ENCODE measurements at places on chromosomes 1 and 21.
A peak's percentile ranks its signal among the peaks of the same experiment; 100 is the strongest.

- DNase-seq: no peak
These were observed 489.0 kb downstream of the CAMTA1 start for GRCh38 chr1:7274256-7274655.

GRCh38 chr1:229058111-229058561 lies 212.8 kb upstream of the RAB4A start:
- peak; percentile 13 for DNase-seq

GRCh38 chr1:223246476-223247112 lies 103.5 kb upstream of the TLR5 start:
- DNase-seq: no peak

DNA sequence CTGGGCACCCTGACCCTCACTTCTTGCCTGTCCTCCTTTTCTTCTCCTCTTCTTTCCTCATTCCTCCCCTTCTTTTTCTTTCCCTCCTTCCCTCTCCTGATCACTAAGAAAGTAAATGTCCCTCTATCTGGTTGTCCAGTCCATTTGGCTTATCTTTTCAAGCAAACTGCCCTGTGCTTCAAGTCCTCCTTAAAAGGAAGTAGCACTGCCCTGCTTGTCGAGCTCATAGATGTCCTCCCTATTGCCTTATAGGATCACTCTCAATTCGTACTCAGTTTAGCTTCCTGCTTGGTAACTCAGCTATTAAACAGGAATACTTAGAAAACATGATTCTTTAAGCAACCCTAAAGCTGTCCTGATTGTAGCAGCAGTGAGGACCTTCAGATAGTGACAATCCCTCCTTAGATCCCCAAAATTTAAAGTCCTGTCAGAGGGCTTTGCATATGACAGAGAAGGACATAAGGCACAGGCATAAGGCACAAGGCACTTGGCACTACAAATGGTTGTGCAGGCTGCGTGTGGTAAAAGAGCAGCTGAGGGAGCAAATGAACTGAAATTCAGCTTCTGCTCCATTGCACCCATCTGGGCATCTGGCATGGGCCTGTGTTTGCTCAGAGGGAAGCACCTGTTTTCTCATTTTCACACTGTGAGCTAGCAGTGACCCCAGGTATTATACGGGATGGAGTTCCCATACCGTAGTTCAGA lies 26.1 kb upstream of the SLAMF6 start:
- DNase-seq: no peak

- no peak for DNase-seq
These were observed 31.6 kb downstream of the KCNN3 start for GRCh38 chr1:154838461-154838860.

GRCh38 chr1:1344655-1345361 lies 4.4 kb downstream of the DVL1 start:
- no peak for DNase-seq

DNA sequence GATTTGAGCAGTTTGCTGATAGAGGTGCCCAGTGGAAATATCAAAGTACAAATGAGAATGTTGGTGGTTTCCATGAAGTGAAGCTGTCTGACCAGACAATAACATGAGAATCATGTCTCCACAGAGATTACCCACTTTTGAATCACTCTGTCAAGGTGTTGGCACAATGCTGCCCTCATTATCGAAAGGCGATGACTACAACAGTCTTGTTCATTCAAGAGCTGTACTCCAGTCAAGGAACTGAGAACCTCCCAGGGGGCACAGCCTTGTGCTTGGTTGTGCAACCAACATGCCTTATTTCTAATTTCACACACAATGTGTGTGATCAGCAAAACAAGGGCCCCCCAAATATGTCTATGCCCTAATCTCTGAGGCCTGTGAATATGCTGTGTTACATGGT lies 35.7 kb downstream of the ETS2 start:
- DNase-seq: no peak
